ENCODE measurements at places on chromosomes 16 and 17.
A peak's percentile ranks its signal among the peaks of the same experiment; 100 is the strongest.

GRCh38 chr17:40111221-40112128 lies 10.3 kb upstream of the MSL1 start:
- peak; percentile 94 for DNase-seq

DNA sequence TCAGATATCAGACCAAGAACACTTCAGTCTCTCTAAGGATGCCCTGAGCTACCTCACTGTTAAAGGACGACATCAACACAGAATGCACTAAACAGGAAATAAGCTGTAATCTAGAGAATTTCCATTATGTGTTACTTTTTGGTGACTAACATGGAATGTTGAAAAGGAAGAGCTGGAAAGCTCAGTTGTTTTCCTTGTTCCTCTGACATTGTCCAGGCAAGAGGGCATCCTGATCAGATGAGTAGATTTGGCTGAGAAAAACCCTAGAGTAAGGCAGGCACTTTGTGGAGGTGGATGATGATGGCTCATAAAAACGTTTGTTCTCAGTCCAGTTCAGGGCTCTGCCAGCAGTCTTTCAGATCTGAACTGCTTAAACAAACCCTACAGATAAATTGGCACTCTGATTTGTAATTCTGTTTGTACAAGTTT lies 34.0 kb downstream of the DGKE start:
- DNase-seq = no peak

GRCh38 chr16:48129926-48130325 lies 25.9 kb downstream of the ABCC12 start:
- no peak for DNase-seq

DNA sequence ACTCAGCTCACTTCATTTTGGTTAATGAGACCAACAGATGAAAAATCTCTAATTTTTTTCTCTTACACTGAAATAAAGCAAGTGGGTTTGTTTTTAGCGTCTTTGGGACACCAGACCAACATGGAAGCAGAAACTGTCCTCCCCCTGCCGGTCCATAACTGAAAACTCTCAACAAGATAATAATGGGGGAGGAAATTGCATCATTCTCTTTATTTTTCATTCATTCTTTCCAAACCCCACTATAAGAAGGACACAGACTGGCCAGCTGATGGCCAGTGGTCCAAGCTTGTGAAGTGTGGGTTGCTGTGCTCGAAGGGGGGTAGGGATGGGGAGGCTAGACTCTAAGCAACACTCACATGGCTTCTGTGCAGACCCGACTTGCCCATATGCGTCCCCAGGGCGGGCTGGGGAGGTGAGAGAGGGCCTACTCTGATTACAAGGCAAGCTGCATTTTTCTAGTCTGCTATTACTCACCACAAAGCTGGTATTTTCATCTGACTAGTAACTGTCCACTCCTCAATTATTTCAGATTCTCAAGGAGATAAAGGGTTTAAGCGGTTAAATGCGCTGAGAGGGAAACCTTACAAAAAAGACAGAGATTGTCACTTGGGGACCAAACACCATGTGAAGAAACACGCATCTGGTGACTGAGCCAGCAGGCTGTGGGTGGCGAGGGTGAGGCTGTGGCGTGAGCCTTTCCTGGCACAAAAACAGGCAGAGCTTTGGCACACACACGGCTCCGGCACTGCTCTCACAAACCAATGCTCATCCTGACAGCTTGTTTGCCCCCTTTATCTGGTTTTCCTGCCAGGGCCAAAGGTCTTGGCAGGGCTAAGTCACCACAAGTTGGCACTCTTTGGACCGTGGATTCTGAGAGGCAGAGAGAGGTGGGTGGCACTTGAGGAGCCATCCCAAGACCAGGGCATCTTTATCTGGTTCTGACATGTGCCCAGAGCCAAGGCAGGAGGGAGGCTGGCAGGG lies 38.2 kb downstream of the MARF1 start:
- no peak for DNase-seq

DNA sequence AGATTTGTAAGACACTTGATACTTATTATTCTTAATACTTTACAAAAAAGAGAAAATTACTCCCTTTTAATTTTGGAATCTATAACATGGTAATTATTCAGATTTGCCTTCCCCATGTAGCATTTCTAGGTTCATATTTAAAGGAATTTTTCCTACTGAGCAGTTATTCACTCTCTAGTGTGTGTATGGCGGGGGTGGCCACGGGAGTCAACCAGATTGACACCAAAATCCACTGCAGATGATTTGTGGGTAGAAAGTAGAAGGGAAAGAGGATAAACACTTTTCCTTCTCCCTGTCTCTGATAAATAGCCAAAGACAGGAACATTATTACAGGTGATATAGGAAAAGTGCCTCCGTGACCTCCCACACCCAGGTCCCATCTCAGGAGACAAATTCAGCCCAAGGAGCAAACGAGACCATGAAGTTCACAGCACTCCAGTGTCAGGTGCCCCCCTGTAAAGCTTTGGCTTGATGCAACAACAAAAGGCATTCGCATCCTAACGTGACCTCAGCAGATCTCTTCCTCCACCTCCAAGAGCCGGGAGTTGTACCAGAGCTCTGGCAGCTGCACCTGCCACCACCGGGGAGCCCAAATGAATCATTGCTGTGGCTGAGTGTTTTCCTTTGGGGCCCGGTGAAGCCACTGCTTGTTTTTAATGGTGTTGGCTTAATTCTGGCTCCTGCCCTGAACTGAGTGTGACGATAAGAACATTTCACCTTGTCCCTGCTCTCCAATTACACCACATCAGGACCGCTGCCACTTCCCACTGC lies 92.7 kb upstream of the NOL11 start:
- no peak for DNase-seq

DNA sequence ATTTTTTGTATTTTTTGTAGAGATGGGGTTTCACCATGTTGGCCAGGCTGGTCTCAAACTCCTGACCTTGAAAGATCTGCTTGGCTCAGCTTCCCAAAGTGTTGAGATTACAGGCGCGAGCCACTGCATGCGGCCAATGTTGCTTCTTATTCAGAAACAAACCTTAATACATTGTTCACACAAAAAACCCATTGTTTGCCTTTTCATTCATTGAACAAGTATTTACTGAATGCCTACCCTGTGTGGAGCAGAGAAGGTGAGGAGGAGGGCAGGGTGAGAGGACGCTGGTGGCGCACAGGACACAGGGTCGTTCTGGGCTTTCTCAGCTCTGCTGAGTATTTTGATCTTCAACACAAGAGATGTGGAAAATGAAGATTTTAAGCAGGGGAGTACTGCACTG lies 8.0 kb upstream of the KRT23 start:
- no peak for DNase-seq

DNA sequence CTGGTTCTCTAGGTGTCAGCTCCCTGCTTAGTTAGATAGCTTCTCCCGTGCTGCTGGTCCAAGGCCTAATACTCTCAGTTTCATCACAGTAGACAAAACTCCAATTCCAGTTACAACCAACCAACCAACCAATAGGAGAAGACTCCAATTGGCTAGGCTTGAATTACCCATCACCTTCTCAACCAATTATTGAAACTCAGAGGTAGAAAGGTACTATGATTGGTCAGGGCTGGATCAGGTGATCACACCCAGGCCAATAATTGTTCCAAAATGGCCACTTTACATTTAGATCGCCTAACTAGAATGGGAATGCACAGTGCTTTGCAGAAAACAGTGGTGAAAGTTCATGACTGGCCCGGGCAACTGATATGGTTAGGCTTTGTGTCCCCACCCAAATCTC lies 49.5 kb upstream of the CRHR1 start:
- no peak for DNase-seq

DNA sequence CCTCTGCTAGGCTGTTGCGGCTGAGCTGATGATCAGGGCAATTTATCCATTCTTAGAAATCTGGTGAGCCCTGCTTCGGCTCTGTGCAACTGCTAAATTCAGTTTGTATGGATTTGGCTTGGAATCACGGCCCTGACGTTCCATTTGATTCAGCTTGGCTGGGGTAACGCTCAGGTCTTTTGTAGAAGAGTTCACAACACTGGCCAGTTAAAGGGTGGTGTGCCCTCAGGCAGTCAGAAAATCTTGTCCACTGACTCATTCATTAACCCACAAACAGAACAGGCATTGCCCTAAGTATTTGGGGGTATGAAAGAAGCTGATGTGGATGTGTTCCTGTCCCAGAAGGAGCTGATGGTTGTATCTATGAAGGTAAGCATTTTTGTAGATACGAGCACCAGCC lies 53.9 kb downstream of the GNAO1 start:
- DNase-seq = no peak

DNA sequence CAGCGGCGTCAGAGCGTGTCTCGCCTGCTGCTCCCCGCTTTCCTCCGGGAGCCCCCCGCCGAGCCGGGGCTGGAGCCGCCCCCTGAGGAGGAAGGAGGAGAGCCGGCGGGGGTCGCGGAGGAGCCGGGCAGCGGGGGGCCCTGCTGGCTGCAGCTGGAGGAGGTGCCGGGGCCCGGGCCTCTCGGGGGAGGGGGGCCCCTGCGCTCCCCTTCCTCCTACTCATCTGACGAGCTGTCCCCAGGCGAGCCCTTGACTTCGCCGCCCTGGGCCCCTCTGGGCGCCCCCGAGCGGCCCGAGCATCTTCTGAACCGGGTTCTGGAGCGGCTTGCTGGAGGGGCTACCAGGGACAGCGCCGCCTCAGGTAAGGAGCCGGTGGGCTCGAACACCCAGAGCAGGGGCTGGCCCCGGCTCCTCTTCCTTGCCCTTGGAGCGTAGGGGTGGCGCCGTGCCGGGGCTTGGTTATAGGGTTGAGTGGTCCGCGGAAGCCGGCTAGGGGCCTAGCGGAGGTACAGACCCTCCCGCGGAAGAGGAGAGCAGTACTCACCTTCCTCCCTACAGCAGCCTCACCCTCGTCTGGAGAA lies 841 bp downstream of the RAPGEFL1 start:
- no peak for DNase-seq

GRCh38 chr16:10918294-10919002 lies 23.8 kb downstream of the DEXI start:
- peak; percentile 87 for DNase-seq

DNA sequence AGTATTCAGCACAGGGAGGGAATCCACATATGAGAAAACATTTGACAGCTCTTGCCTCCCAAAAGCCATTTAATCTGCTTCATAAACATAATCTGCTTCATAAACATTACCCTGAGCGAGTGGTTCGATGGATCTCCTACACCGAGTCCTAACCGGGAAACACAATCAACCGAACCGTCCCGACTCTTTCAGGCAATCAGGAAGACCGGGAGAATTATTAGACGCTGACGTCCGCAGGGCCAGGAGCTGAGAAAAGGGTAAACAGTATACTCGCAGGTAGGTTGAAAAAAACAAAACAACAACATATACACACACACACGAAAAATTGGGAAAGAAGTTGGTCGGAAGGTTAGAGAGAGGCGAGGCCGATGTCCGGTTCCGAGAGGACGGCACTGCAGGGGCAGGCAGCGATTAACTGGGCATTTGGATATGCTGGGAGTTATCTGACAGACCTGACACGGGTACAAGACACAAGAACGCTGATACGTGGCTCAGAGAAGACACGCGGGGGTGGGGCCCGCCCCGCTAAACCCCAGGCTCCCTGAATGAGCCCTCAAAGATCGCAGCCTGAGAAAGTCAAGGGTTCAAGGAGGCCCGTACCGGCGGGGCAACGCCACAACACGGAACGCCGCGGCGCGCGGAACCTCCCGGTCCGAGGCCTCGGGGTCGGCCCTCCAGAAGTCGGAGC lies 585 bp downstream of the AP1G1 start:
- no peak for DNase-seq

DNA sequence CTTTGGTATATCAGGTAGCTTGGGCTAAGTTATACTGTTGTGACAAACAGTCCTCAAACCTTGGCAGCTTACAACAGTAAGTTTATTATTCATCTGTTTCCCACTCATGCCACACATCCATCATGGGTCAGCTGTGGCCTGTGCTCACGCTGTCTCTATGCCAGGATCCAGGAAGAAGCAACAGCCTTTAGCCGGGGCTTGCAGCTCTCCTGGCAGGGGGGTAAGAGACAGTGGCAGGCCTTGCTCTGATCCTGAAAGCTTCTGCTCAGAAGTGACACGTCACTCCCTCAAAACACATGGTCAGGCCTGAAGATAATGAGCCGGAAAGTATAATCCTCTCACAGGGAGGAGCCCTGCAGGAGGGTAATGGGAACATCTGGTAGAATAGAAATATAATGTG lies 377.6 kb downstream of the CPPED1 start:
- no peak for DNase-seq

DNA sequence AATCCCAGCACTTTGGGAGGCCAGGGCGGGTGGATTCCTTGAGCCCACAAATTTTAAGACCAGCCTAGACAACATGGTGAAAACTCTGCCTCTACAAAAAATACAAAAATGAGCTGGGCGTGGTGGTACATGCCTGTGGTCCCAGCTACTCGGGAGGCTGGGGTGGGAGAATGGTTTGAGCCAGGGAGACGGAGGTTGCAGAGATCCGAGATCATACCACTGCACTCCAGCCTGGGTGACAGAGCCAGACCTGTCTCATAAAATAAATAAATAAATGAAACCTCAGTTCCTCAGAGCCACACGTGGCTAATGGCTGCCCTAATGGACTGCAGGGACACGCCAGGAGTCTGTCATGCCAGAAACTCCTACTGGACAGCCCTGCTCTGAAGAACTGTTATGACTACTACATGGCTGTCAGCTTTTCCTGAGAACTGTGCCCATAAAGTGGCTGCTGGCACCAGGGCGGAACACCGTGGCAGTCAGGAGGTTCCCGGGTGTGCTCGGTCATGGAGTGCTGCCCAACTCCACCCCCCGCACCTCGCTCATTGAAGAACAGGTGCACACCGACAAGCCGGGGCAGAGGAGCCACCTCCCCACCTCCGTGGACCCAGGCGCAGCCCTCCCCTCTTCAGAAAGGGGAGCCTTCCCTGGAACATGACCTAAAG lies 4.3 kb downstream of the TMEM11 start:
- no peak for DNase-seq

DNA sequence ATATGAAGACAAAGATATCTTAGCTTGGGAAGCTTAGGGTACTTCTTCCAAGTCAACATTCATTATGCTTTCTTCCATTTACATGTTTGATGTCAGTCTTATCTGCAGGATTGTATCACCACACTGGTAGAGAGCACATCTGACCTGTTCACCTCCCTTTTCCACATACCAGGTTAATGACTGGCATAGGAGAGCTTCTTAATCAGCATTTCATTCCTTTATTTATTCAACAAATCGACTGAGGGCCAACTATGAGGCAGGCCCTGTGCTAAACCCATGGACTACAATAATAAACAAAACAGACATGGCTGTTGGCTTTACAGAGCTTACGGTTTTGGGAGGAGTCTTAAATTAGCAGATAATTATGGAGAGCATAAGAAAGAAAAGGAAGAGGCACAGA lies 378.1 kb upstream of the CDH11 start:
- no peak for DNase-seq

- peak; percentile 41 for DNase-seq
Measured at GRCh38 chr17:20009052-20009301, 182 bp upstream of the SPECC1 start.

DNA sequence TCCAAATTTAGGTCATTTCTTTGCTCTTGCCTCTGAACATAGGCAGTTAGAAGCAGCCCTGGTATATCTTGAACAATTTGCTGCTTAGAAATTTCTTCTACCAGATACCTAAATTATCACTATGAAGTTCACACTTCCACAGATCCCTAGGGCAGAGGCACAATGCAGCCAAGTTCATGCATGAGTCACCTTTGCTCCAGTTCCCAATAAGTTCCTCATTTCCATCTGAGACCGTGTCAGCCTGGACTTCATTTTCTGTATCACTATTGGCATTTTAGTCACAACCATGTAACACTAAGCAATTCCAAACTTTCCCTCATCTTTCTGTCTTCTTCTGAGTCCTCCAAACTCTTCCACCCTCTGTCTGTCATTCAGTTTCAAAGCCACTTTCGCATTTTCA lies 45.0 kb downstream of the KCNJ16 start:
- no peak for DNase-seq

Measured in NCI-H526 (cell line).